ENCODE measurements at places on chromosomes 11 and 22.
A peak's percentile ranks its signal among the peaks of the same experiment; 100 is the strongest.

DNA sequence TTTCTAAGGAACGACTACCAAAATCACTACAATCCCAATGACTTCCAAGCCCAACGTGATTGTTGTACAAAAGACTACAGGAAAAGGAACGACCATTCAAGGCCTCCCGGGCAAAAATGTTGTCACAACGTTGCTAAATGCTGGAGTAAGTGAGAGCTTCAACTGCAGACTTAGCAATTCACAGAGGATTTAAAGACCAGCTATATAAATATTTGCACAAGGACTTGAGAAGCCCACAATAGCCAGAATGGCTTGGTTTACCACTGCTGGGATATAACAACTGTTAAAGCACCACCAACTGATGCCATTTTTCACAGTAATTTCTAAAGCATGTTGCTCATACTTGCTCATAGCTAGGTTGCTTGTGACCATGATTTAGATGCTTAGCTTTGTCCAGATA is 78.3 kb downstream of the EMSY start:
- no peak for DNase-seq

GRCh38 chr11:97506076-97506759 is 1116.4 kb downstream of the JRKL start:
- DNase-seq: no peak

- no peak for DNase-seq
These were observed 29.5 kb upstream of the SCUBE2 start for GRCh38 chr11:9120664-9121468.

DNA sequence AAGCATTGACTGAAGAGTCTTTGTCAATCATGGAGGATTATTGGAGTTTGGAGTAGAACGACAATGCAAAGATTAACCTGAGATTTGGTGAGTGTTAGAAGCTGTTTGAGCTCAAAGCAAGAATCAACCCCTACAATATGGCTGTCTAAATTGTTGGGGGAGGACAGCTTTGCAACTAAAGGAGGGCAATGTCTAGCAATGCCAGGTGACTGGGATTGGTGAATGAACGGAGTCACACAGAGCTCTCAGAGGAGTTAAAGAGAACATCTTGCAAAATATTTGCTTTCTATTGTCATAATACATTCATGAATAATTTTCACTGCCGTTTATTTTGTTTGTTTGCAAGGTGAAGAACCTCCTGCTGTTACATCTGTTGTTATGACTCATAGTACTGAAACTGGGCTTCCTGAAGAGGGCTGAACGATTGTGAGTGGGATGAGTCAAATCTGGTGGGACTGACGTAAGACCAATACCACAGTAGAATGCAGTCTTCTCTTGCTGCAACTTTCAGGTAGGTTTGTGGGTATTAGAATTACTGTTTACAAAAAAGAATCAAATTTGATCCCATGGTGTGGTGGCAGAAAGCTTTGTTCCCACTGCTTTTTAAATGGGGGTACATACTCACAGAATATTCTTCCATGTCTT is 281.9 kb downstream of the CADM1 start:
- DNase-seq: no peak

- DNase-seq: no peak
These were observed 104.5 kb downstream of the NXPE2 start for GRCh38 chr11:114782650-114783310.

DNA sequence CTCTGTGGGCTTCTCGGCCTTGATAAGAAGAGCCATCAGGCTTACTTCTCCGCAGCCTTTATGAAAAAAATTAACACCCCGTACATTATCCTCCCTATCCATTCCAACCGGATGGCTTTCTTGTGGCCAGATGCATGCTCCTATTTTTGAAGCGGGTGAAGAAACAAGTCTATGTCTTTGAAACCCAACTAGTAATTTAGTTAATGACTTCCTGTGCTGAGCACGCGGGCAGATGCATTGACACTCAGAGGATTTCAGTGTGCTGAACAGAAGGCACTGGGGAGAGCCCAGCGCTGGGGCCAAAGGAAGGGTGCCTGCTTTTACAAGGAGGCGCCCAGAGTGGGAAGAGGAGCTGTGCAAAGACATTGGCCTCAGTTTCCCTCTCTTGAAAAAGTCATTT is 53.3 kb downstream of the ARHGAP8 start:
- DNase-seq: no peak

GRCh38 chr22:17057959-17058814 is 26.6 kb upstream of the IL17RA start:
- peak; percentile 38 for DNase-seq

DNA sequence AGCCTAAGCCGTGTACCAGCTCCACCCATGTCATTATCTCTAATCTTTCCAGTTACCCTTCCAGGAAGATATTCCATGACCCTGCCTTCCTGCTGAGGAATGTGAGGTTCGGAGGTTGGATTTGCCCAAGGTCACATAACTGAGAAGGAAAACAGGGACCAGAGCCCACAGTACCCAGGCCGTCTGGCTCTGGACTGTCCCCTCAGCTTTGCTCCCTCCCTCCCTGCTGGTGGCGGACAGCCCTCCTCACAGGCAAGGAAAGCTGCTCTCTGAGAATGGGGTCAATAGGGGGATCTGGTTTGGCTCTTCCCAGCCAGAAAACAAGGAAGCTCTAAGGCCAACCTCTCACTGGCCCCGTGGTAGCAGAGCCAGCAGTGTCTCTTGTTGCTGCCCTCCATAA is 63.3 kb downstream of the SYN3 start:
- DNase-seq: no peak

- DNase-seq: no peak
These were observed 121.5 kb downstream of the ATG16L2 start for GRCh38 chr11:72935700-72936099.

- DNase-seq: no peak
These were observed 408 bp downstream of the PPP2R5B start for GRCh38 chr11:64924910-64925284.

DNA sequence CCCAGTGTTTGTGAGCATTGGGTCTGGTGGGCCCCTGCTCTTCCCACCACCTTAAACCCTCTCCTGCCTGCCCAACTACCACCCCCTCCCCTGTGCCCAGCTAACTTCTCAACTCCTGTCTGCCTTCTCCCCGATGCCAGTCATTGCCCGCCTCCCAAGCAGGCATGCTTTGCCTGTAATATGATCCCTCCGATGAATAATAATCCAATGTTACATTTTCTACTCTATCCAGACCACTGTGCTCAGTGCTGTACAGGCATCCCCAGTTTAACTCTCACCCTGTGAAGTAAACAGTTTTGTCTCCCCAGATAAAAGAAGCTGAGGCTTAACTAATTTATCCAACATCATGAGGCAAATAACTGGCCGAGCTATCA is 35.5 kb upstream of the OLFML1 start:
- no peak for DNase-seq

GRCh38 chr11:17951685-17952388 is 61.0 kb downstream of the SERGEF start:
- DNase-seq: no peak

DNA sequence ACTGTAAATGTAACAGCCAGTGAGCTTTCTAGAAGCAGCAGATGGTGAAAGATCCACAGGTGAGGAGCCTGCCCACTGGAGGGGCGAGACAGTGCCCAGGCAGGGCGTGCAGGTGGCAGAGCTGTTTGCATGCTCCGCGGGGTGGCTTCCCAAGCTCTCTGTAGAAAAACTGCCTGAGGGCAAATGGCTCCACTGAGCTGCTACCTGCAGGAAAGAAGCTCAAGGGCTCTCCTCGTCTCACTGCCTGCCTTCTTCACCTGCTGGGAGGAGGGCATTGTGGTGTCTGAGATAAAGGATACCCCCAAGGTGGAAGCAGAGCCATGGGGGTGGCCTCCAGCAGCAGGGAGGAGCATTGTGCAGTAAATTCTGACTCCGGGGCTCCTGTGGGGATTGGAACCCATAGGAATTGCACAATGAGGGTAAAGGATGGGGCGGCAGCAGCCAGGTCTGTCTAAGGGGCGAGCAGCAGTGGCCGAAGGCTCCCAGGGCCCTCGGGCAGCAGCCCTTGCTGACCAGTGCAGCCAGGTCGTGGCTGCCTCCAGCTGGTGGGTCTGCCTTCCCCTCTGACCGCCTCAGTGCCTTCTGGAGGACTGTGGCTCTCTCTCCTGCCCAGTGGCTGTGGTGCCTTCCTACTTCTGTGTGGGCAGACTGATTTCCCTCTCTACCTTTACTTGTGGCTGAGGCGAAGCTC is 28.0 kb upstream of the CABP7 start:
- no peak for DNase-seq

- DNase-seq: no peak
These were observed 404.0 kb downstream of the BUD13 start for GRCh38 chr11:116368784-116369183.

- no peak for DNase-seq
These were observed 36.2 kb downstream of the CYTH4 start for GRCh38 chr22:37318364-37319109.

DNA sequence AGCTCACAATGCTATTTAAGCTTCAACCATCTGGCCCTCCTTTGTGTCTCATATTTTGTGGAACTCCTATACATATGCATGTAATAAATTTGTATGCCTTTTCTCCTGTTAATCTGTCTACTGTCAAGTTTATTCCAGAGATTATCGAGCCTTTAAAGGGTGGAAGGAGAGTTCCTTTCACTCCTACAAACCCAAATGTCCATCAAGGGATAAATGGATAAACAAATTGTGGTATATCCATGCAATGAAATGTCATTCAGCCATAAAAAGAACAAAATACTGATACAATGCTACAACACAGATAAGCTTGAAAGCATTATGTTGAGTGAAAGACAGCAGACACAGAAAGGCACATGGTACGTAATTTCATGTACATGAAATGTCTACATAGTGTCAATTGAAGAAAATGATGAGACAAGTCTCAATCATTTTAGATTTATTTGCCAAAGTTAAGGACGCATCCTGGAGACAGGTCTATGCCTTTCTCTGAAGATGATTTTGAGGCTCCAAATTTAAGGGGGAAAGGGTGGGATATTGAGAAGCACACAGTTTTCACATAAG is 17.7 kb upstream of the FEZ1 start:
- no peak for DNase-seq

DNA sequence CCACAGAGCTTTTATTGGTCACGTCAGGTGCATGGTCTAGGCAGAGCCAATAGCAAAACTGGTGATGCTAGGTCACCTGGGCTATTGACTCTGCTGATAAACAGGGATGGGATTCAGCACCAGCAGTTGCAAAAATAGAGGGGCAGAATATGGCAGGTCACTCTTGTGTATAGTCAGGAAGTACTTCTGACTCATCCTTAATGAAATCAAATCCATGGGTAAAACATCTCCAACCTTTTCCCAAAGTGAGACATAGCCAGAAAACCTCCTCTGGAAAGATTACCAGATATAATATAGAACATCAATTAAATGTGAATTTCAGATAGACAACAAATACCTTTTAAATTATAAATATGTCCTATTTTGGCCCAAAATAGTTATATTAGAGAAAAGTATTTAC is 383.2 kb downstream of the METTL15 start:
- no peak for DNase-seq

DNA sequence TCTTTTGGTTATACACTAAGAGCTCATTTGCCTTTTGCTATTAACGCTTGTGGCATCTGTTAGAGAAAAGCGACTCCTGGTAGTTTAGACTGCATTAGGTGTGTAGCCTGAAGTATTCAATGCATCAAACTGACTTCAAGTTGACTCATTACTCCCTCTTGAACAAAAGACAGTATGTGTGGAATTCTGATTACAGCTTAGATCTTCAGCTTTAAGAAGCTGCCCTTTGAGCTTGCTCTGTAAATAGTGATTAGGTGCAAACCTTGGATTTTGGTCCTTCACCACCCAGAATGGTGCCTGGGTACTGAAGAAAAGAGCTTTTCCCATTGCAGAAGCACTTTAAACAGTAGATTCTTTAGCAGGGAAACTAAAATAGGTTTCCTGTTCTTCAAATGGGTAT is 62.1 kb downstream of the FAT3 start:
- DNase-seq: no peak

- DNase-seq: no peak
These were observed 84.0 kb downstream of the PACS1 start for GRCh38 chr11:66154109-66154508.

GRCh38 chr11:60528934-60529333 is 13.7 kb downstream of the MS4A13 start:
- peak; percentile 23 for DNase-seq

GRCh38 chr11:34641456-34641855 is 20.6 kb downstream of the EHF start:
- DNase-seq: no peak

- DNase-seq: no peak
These were observed 76.3 kb upstream of the IGLL5 start for GRCh38 chr22:22811016-22812009.

DNA sequence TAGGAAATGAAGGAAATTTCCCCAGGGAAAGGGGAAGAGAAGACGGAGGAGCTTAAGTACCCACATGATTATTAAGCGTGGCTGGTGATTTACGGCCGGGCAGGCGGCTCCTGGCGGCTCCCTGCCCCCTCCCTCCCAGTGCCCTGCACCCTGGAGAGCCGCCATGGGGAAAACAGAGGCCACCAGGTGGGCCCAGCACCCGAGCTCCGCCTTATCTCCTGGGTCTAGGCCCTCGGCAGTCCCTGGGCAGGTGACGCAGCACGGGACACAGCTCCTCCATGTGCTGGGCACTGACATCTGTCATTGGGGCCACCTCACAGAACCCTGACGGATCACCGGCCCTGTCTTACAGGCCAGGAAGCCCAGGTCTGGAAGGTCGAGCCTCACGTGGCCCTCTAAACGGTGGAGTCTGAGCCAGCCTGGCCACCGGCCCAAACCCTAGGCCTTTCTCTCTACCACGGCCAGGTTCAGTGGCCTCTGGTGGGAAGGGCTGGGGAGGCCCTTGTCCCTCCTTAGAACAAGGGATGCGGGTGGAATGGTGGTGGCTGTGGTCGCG is 60.2 kb upstream of the PPARA start:
- no peak for DNase-seq

DNA sequence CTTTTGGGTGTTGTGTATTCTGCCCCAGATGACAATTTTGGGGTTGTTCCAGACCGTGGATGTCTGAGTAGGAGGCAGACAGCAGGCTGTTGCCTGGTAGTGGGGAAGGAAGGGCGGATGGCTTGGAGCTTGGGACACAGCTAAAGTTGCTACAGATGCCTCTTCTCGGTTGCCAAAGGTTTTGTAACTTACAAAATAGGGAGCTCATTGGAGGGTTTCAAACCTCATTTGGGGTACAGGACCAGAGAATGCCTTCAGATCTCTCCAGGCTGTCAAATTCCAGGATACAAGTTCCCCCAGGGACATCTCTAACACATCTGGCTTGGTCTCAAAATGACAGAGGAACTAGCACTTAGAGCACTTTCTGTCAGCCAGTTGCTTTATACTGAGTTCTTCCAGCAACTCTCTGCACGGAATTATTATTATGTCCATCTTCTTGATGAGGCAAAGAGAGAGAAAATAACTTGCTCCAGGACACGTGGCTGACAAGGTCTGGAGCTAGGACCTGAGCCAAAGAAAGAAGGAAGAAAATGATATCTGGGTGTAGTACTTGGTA is 56.0 kb downstream of the SLC1A2 start:
- DNase-seq: no peak

DNA sequence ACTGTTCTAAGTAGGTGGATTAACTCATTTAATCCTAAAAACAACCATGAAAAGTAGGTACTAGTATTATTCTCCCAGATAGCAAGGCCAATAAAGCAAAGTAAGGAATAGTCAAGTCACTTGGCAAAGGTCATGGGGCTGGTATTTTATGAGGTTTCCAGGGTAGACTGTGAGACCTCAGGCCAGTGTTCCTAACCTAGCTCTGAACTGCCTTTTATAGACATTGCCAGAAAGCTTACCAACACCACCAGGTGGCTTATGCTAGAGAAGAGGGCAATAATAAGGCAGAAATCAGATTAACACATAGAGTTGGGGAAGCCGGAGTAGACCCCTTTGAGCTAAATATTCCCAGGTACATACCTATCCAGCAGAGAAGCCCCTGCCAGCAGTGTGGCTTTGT is 490.9 kb upstream of the TENM4 start:
- DNase-seq: no peak

GRCh38 chr11:71173709-71174108 is 78.7 kb downstream of the SHANK2 start:
- DNase-seq: no peak
